Bladder microvascular endothelial cell (primary cell): ENCODE measurements at places on chromosomes 16 and 17. TPM values are rescaled to one million over a fixed set of nuclear protein-coding genes. Genes with fewer than 3 reads are reported as not detected.

Gene FAM171A2
- total RNA-seq: 3.5 and 3.6 TPM in 2 replicates

Gene DOC2A
- 0.32 and 0.63 TPM in 2 replicates for total RNA-seq

Gene CREBBP
- total RNA-seq: 14.4 and 30.8 TPM in 2 replicates

Gene FBXW10B
- total RNA-seq: 0.32 and 3.2 TPM in 2 replicates

Gene MMP28
- total RNA-seq: 11.0 and 11.3 TPM in 2 replicates

Gene ASPA
- 0.13 TPM in 1 of 2 replicates, not detected in the other for total RNA-seq

Gene ORC6
- 9.2 and 11.8 TPM in 2 replicates for total RNA-seq

Gene EPOP
- 0.49 and 0.63 TPM in 2 replicates for total RNA-seq

Gene IFI35
- 10.4 and 21.9 TPM in 2 replicates for total RNA-seq

Gene RABEP2
- 45.7 and 64.8 TPM in 2 replicates for total RNA-seq

Gene SDF2
- total RNA-seq: 62.8 and 78.0 TPM in 2 replicates

Gene KRT17
- total RNA-seq: 1.2 and 2.6 TPM in 2 replicates

Gene PDE6G
- 0.81 and 3.5 TPM in 2 replicates for total RNA-seq

Gene FOXC2
- total RNA-seq: 0.16 and 2.0 TPM in 2 replicates

Gene CDC27
- 106 and 142 TPM in 2 replicates for total RNA-seq

Gene FA2H
- total RNA-seq: not detected in 2 replicates

Gene SULT1A1
- total RNA-seq: 0.76 and 0.97 TPM in 2 replicates

Gene NXN
- 13.9 and 121 TPM in 2 replicates for total RNA-seq

Gene PITPNM3
- 0.13 and 0.16 TPM in 2 replicates for total RNA-seq

Gene TMEM106A
- total RNA-seq: 0.81 and 4.0 TPM in 2 replicates

Gene CCL4L2
- not detected in 2 replicates for total RNA-seq

Gene MED1
- 11.5 and 30.9 TPM in 2 replicates for total RNA-seq

Gene OR1E1
- not detected in 2 replicates for total RNA-seq

Gene KRT25
- not detected in 2 replicates for total RNA-seq

Gene RRAD
- total RNA-seq: 1.1 and 2.1 TPM in 2 replicates

Gene PDPK1
- total RNA-seq: 16.5 and 22.6 TPM in 2 replicates

Gene IKZF3
- not detected in 2 replicates for total RNA-seq

Gene PMP22
- 20.9 and 41.5 TPM in 2 replicates for total RNA-seq

Gene MT1F
- total RNA-seq: 0.69 and 1.5 TPM in 2 replicates

Gene CLDN6
- total RNA-seq: 0.25 TPM in 1 of 2 replicates, not detected in the other
